Epithelial cell of proximal tubule (primary cell): ENCODE measurements at places on chromosomes 3 and 15. TPM values are rescaled to one million over a fixed set of nuclear protein-coding genes. Genes with fewer than 3 reads are reported as not detected.
A peak's percentile ranks its signal among the peaks of the same experiment; 100 is the strongest.

Gene GRK7
- total RNA-seq, result not detected in 2 replicates

Gene C3orf52
- 33.6 and 55.1 TPM in 2 replicates for total RNA-seq

GRCh38 chr3:182568261-182568660, 225.0 kb upstream of the ATP11B start:
- no peak for DNase-seq

Gene CFAP92
- total RNA-seq, result not detected in 2 replicates

GRCh38 chr3:123155471-123156011, 46.2 kb upstream of the SEC22A start:
- DNase-seq, result no peak

Gene DLL4
- total RNA-seq, result 0.07 and 0.69 TPM in 2 replicates

- no peak for DNase-seq
Measured at GRCh38 chr3:194139814-194140391, 4.0 kb downstream of the HES1 start.

- DNase-seq, result no peak
Measured at GRCh38 chr3:141114816-141115460, 63.8 kb downstream of the SPSB4 start.

Gene KBTBD12
- 0.29 and 0.98 TPM in 2 replicates for total RNA-seq

- DNase-seq, result no peak
Measured at GRCh38 chr3:156685198-156685597, 10.8 kb downstream of the TIPARP start.

GRCh38 chr15:41022487-41023090, 69.3 kb downstream of the CHAC1 start:
- DNase-seq, result no peak

- no peak for DNase-seq
Measured at GRCh38 chr3:81277853-81278252, 483.6 kb downstream of the GBE1 start.

DNA sequence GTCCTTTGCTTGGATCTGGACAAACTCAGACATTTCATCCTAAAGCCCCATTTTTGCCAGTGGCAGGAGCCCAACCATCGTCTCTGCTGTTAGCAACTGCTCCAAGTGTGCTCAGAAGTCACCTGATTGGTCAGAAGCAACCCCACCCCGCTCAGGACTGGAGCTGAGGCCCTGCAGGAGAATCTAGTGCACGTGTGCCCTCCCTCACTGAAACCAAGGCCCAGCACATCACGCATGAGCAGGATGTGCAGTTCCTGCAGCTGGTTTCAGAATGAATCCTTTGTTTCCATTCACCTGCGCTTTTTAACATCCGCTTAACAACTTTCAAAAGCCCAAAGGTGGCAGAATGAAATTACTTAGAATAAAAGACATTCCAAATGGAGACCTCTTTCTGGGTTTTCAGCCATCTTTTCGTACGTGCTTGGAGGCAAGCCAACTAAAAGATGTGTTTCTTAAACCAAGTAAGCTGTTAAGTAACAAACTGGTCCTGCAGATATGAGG, 81.2 kb downstream of the SRGAP3 start:
- no peak for DNase-seq

DNA sequence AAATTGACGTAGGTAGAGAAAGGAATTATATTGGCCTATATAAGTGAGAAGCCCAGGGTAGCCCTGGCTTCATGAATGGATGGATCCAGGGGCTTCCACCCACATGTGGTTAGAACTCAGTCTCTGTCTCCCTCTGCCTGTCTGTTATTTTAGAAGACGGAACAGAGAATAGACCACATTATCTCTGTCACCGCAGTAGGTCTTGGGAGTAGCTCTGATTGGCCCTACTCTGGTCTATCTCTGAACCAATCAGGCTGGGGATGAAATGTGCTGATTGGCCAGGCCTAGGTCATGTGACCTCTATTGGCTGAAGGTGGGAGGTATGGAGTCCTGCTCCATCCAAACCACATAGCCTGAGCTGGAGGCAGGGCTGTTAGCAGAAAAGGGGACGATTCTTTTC, 143.0 kb upstream of the PRR23C start:
- DNase-seq, result no peak

- DNase-seq, result no peak
Measured at GRCh38 chr15:100093211-100094126, 248.3 kb downstream of the ADAMTS17 start.

GRCh38 chr15:28943146-28943545, 57.4 kb downstream of the APBA2 start:
- DNase-seq, result no peak

GRCh38 chr15:75076277-75076676, 52.9 kb downstream of the PPCDC start:
- no peak for DNase-seq

- DNase-seq, result no peak
Measured at GRCh38 chr3:184016811-184017671, 643 bp downstream of the ABCC5 start.

DNA sequence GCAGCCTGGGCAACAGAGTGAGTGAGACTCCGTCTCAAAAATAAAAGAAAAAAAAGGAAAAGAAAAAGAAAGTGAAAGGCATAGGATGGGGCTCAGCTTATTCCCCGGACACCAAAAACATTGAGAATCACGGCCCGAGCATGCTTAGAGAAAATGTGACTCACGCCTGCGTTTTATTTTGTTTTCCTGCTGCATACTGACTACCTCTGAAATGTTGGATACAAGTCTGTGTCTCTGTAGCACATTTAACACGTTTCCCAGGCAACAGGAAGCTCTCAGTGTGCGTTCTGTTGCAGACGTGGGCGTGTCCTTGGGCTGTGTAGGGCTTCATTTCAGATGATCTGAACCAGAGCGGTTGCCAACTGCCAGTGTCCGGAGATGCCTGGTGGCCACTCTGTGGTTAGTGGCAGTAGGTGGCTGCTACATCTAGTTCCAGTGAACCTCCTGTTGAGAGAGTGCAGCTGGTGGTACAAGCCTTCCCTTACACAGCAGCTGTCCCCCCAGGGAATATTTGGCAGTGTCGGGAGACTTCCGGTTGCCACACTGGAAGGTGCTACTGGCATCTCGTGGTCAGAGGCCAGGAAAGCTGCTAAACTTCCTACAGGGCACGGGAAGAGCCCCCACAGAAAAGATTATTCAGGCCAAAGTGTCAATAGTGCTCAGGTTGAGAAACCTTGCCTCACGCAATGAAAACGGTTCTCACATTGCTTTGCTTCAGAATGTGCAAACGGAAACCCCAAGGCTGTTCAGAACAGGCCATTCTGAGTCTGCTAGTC, 3.0 kb downstream of the SLC51A start:
- no peak for DNase-seq

Gene NLGN1
- 1.4 and 1.9 TPM in 2 replicates for total RNA-seq

Gene SOX2
- not detected in 2 replicates for total RNA-seq

DNA sequence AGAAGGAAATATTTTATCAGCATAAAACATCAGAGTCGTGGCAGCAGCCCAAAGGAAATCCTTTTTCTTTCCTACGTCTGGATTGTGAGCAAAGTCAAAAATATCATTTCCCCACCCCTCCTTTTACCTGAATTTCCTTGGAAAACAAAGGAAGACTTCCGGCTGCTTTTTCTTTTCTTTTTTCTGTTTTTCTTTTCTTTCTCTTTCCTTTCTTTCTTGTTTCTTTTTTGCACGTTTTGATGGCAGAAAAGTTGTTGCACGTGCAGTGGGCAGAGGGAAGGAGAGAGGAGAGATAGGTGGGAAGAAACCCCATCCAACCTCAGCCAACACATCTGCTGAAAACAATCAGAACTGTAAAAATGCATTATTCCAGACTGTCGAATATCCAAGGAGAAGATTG, 544 bp upstream of the MYO1E start:
- no peak for DNase-seq

Gene NTRK3
- total RNA-seq, result not detected in 2 replicates

Gene CLRN1
- not detected in 2 replicates for total RNA-seq

DNA sequence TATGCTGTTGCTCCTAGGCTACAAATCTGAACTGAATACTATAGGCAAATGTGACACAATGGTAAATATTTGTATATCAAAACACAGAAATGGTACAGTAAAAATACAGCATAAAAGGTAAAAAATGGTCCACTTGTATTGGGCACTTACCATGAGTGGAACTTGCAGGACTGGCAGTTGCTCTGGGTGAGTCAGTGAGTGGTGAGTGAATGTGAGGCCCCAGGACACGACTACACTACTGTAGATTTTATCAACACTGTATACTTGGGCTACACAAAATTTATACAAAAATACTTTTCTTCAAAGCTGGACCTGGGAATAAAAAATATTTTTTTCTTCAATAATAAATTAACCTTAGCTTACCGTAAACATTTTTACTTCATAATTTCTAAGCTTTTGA, 41.6 kb upstream of the DUT start:
- no peak for DNase-seq

DNA sequence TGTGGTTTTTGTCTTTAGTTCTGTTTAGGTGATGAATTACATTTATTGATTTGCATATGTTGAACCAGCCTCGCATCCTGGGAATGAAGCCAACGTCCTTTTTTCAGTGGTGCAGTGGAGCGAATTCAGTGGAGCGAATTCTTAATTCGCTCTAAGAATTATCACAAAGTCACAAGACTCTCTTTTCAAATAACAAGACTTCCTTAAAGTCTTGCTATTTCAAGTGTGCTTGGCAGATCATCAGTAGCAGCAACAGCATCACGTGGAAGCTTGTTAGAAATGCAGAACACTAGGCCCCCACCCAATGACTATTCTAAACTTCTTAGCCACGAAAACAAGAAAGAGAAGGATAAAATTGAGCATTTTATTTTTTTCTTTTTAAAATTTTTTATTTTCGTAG, 58.1 kb upstream of the CD200R1L start:
- no peak for DNase-seq

DNA sequence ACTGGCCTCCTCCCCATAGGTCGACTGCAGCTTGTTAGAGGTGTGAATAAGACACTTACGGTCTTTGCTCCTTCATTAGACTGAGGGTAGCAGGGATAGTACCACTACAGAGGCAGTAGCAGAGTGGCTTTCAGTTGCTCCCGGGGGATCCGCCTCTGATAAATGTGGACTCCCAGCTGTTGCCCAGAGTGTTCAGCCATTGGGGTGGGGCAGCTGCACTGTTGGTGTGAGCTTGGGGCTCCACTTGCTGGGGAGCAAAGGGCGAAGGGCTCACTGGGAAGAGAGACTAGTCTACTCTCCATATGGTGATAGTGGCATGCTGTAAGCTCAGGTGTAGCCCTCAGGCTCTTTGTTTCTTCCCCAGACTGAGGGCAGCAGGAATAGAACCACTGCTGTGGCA, 239.1 kb downstream of the LRRN1 start:
- DNase-seq, result no peak

DNA sequence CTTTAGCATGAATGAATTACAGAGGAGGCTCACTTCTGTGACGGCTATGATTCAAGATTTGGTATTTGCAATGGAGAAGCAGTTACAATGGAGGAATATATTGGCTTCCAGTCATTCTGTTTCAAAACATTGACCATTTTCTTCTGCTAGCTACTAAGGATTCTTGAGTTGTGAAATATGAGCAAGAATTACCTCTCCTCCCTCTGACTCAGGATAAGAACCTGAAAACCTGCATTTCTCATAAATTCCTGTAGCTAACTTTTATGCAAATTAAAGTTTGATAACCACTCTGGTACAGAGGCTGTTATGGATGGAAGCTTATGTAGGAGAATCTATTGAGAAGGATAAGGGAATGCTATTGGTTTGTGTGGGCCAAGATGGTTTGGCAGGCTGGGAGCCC, 84.1 kb upstream of the MYRIP start:
- no peak for DNase-seq

GRCh38 chr3:12155828-12156227, 2.9 kb downstream of the TIMP4 start:
- DNase-seq, result peak; percentile 64

GRCh38 chr3:160150525-160150924, 74.7 kb upstream of the C3orf80 start:
- no peak for DNase-seq

Gene LXN
- total RNA-seq, result 13.3 and 14.4 TPM in 2 replicates

Gene IQCF5
- total RNA-seq, result not detected in 2 replicates

Gene LDHAL6B
- not detected in 2 replicates for total RNA-seq

Gene FMN1
- 2.7 and 4.3 TPM in 2 replicates for total RNA-seq

Gene GOLGA6D
- total RNA-seq, result not detected in 2 replicates
